ENCODE measurements at places on chromosomes 11 and 22.

DNA sequence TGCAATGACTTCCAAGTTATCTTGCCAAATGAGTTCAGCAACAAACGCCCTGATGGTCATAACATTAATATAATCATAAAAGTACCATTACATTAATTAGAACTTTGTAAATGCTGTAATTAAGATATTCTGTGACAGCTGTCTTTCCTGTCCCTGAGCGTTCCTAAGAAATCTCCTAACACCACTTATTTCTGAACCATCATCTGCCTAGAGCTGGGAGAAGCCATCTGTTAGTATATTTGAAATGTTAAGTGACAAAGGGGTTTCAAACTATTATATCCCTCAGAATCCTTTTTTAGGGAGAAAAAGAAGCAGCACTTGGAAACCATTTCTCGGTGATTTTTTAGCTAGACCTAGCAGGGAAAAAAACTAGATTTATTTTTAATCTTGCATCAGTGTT lies 657.5 kb downstream of the FAM181B start:
- DNase-seq = no peak

DNA sequence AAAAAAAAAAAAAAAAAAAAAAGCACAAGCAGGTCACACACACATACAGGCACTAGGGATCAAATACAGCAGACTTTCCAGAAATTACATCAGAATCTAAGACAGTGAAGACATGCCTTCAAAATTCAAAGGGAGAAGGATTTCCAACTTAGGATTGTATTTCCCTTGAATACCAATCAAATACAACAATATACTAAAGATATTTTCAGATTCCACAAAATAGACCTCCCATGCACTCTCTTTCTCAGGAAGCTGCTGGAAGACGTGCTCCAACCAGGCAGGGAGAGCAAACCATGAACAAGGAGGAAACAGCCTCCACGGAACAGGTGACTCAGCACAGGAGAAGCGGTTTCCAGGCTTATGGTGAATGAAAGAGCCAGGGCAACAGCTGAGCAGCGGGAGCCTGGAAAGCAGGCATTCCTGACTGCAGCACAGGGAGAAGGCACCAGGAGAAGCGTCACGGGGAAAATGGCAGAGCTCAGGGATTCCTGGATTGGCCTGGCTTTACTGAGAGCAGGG lies 32.0 kb downstream of the TMEM184B start:
- no peak for DNase-seq

- DNase-seq = no peak
These were observed 7.7 kb upstream of the DLAT start for GRCh38 chr11:112017538-112017937.

GRCh38 chr11:102611291-102611690 lies 13.8 kb downstream of the MMP20 start:
- peak; percentile 8 for DNase-seq

GRCh38 chr22:46514592-46515207 lies 22.7 kb downstream of the CELSR1 start:
- no peak for DNase-seq

DNA sequence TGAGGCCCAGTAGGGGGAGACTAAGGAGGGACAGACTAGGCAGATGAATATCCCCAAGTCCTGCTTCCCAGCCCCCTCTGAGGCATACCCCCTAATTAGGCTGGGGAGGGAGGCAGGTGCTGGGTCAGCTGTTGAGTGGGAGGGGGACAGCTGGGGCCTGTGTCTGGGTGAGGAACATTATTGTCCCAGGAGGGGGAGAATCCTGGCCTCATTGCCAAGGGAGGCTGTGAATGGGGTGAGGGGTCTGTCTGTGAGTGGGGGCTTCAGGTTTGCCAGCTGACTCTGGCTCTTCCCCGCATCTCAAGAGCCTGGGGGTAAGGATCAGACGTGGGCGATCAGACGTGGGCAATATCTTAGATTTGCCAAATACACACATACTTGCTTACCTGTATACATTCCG lies 2.1 kb downstream of the INPPL1 start:
- no peak for DNase-seq

DNA sequence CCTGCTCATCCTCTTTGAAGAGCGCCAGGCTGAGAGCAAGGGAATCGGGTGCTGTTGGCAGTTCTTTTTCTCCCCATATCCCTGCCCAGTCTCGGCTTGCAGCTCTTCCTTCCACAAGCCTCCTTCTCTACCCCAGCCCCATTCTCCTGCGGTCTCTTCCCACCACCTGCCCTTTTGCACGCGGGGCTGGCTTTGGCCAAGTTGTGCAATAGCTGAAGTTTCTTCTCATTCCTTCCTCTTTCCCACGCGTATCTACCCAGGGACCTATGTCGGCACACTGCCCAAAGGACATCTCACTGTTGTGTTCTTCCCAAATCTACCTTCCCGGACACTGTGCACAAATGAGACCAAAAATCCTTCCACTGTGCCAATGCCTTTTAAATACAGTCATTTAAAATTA lies 22.3 kb upstream of the HTR3A start:
- DNase-seq = peak; percentile 86

DNA sequence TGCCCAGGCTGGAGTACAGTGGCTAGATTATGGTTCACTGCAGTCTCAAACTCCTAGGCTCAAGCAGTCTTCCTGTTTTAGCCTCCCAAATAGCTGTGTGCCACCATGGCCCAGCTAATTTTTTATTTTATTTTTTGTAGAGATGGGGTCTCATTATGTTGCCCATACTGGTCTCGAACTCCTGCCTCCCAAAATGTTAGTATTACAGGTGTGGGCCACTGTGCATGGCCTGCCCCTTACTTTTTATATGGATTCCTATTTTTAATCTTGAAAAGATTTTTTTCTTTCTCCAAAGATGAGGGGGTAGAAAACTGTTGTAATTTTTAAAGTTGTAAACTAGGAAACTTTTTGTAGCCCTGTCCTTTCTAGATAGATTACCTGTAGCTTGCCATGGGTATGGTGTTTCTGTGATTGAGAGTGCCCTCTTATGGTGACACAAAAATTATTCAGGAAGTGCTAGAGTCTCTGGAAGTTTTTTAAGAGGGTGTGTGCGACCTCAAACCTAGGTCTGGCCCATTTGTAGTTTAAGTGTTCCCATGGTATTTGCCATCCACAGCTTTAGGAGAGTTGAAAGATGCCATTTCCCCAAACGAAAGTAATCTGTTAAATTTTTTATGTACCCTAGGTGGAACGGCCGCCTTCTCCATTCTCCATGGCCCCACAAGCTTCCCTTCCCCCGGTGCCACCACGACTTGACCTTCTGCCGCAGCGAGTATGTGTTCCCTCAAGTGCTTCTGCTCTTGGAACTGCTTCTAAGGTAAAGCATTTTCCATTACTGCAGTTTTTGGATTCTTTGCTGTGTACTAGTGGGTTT lies 32.4 kb downstream of the MCAM start:
- DNase-seq = peak; percentile 55

DNA sequence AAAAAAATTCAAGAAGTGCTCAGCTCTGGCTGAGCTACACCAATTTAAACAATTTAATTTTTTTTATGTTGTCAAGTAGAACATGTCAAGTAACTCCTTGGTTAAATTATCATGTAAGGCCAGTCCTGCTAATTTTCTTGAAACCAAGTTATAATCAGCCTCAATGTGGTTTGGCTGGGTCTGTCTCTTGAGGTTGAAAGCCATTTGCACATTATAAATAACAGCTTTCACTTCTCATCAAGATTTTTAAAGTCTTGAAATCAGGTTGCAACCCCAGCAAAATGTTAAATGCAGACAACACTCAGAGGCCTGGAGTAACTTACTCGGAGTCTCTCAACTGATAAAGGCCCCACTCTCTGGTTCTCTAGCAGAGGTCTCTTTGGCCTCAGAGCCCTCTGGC lies 324.4 kb downstream of the BRD1 start:
- DNase-seq = peak; percentile 73

DNA sequence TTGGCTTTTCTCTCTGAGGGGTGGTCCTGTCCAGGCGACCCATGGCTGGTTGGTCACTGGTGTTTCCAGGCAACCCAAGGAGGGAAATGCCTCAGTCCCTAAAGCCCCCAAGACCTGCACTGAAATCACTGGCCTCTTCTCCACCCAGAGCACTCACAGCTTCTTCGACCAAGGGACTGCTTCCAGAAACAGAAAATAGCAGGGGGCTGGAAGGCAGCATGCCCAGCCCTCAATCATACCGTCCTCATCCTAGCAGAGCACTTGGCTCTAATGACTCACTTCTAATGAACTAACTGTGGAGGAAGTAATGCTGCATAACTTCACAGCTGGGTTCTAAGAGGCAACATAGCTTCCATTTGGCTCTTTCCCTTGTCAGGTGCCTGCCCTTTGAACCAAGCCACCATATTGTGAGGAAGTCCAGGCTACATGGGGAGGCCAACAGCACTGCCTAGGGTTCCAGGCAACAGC lies 27.6 kb downstream of the DKK3 start:
- no peak for DNase-seq

DNA sequence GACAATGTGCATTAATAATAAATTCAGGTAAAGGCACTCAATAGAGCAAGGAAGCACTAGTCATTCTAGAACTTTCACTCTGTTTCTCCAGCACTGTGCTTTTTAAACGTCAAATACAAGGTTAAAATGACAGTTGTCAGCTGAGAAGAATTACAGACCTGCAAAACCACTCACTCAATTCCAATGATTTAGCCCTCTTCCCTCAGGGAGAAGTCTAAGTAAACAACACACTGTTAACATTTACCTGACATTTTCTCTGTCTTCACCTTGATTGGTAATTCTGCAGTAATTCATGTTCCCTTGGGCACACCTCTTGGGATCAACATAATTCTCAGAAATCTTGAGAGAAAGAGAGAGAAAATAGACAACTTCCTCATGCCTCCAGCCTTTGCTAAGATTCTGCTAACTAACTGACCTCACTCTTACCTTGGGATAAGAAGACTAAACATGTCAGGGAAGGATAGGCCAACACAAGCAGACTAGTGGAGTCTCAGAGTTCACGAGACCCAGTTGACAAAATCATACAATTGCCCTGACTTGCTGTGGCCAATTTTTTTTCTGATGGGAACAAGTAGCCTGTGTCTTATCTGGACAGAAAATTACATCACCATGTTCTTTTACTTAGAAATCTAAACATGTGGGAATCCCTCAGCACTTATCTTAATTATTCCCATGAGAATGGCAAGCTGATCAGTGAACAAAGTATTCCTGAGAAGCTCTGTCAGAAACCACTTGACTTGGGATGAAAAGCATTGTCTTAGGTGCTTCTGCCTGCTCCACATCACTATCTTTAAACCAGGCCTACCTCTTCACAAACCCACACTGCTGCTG lies 516.8 kb upstream of the FAT3 start:
- DNase-seq = no peak

DNA sequence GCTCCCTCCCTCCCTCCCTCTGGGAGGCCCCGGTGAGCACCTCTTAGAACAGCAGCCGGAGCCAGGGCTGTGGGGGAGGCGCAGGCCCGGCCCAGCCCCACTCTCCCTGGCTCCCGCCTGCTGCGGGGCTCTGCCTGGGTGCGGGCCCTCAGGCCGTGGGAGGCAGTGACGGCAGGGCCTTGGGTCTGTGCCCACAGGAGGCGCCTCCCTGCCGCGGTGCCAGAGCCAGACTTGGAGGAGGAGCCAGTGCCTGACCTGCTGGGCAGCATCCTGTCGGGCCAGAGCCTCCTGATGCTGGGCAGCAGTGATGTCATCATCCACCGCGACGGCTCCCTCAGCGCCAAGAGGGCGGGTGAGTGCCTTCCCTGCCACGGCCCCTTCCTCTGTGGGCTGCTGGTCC lies 9.5 kb downstream of the IRF7 start:
- no peak for DNase-seq

GRCh38 chr11:96079691-96080090 lies 155.8 kb upstream of the MTMR2 start:
- no peak for DNase-seq

GRCh38 chr22:41050883-41051282 lies 41.5 kb upstream of the EP300 start:
- DNase-seq = no peak

DNA sequence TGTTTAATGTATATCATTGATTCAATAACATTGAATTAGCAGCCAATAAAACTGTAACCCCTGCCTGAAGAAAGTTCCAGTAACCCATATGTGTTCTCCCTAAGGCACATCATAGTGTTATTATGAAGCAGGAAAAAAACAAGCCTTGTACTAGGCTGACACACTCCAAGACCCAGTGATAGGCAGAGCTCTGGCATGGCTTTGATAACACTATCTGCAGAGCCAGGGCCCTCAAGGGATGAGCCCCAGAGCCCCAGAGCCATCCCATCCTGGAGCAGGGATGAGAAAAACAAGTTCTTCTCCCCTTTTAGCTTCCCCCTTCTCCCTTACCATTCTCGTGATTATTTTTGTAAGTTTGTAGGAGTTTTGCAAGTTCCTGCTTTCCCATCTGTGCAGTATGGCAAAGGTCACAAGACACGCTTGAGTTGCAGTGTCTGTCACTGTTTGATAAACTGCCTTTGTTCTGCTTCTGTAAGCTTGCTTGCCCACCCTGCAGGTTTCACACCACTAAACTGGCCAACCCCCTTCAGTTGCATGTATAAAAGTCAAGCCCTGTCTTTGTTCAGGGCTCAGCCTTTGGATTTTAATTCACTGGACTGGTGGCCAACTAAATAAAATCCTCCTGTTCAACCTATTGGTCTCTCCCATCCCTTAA lies 22.3 kb upstream of the GUCY1A2 start:
- peak; percentile 90 for DNase-seq

DNA sequence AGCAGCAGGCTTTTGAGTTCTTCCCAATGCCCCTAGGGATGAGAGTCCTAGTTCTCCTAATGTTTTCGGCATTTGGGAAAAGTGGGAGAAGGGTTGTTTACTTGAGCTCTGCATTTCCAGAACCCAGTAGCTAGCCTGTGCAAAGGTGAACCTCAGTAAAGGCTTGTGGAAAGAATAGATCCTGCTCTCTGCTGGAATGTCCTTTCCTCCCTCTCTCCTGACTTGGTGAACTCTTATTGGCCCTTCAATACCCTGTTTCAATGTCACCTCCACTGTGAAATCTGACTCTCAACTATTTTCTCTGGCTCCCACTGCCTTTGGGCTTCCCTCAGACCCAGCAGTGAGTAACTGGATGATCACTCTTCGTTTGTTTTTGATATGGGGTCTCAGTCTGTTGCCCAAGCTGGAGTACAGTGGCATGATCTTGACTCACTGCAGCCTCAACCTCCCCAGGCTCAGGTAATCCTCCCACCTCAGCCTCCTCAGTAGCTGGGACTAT lies 2.4 kb upstream of the UVRAG start:
- no peak for DNase-seq

GRCh38 chr11:119295178-119295577 lies 21.8 kb downstream of the MCAM start:
- peak; percentile 27 for DNase-seq

- no peak for DNase-seq
These were observed 234.2 kb downstream of the AASDHPPT start for GRCh38 chr11:106311531-106312230.

DNA sequence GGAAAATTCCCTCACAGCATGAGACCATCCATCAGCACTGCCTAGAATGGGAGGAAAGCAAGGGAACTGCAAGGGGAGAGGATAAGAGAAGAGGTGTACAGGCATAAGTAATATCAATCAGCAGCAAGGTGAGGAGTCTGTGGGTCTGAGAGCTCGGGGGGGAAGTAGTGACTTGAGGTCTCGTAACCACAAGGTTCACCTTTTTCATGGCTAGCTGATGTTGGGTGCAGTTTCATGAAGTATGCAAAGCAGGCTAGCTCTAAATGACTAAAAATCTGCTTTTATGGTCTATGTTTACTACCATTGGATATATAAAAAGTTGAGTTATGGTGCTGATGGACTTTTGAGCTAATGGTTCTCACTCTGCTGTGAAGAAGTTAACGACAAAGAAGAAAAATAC lies 35.8 kb downstream of the OR4C6 start:
- no peak for DNase-seq

Data from MV-4-11 (cell line).